ENCODE measurements at places on chromosomes 2 and 18.

DNA sequence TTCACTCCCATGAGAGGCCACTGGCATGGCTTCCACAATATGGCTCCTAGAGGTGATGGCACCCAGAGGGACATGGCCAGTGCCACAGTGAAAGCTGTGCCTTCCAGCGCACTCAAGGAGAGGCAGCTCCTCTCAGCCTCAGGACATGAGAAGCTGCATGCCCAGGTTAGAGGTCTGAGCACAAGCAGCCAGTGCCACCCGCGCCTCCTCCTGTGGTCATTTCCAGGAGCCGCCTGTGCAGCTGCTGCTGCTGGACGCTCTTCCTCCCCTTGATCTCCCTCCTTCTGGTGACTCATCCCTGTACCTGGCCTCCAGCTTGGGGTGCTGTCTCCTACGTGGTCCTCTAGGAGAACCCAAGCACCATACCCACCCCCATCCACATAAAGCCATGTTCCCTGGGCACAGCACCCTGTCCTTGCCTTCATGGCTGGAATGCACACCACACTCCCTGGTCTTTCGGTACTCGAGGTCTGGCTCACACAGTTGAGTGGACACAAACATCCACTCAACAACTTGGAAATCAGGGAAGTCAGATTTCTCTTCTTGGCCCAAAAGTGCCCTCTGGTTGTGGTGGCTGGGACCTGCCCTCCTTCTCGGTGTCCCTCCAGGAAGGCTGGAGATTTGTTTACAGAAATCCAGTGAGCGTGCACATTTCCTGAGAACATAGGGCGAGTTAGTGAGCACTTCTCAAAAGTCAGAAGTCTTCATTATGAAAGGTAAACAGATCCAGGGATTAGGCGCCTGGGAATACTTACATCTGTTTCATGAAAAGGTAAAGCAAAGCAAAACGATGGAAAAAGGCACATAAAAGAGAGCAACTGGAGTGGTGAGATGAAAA, 96.7 kb downstream of the EIPR1 start:
- no peak for DNase-seq

- DNase-seq: no peak
Observed at GRCh38 chr2:31329081-31329625, 85.4 kb downstream of the XDH start.

DNA sequence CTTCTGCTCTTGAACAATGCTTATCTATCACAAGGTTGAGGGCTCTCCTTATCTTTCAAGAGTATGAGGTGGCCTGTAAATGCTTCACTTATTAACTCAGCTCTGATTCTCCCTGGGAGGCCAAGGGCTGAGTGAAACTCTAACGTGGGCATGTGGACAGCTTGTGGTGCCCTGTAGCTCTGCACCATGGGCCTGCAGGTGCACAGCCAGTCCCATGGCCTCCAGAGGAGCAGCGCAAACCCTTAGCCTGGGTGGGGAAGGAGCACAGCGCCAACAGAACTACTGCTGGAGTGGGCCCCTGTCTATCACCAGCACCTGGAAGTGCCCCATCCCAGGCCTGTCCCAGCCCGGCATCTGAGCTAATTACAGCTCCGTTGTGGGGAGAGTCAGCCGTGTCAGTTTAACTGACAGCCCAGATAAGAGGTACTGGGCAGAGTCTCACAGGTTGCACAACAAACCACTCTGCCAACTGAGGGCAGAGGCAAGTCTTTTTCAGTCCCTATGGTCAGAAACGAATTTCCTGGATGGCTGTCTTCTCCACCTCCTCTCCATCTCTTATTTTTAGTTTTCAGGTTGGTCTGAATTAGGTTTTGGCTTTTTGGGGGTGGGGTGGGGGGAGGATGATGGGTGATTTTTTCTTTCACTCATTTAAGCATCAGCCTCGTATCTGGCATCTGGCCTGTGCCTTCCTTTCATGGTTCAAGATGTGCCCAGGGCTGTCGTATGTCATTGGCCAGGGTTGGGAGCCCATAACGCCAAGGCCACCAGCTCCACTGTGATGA, 219.5 kb downstream of the BCL2 start:
- no peak for DNase-seq

- no peak for DNase-seq
Observed at GRCh38 chr2:102386867-102387541, 31.4 kb downstream of the IL18R1 start.

- no peak for DNase-seq
Observed at GRCh38 chr2:43540021-43540779, 55.6 kb downstream of the THADA start.

All from T-helper 9 cell (primary cell).